ENCODE measurements at places on chromosomes 4 and X.

DNA sequence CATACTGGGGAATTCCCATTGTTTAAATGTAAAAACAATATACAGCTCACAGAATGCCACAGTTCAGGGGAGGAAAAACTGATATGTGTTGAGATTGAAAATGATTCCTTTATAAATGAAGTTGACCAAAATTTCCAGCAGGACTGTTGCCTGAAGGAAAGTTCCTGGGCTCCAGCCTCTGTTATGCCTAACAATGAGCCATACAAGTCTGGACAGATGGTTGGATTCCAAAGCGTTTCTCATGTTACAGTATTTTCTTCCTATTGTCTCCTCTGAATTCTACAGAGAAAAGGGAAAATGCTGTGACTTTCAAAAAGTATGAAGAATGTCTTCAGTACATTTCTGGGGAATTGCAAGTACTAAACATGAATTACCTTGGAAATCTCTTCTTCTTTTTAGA, 73.3 kb downstream of the ALPK1 start:
- DNase-seq: no peak

DNA sequence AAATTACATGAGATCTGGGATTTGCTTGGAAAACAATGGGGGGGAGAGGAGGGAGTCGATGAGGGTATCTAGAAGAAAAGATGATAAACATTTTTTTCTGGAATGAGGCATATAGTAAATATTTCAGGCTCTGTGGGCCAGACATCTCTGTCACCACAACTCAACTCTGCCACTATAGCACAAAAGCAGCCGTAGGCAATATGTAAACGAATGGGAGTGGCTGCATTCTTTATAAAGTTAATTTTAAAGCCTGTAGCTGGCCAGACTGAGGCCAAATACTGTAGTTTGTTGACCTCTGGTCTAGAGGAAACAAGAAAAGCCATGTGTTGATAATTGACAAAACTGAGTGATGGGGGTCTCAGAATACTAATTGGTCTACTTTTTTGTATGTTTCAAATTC, 14.1 kb upstream of the TCEANC start:
- DNase-seq: peak; percentile 67

DNA sequence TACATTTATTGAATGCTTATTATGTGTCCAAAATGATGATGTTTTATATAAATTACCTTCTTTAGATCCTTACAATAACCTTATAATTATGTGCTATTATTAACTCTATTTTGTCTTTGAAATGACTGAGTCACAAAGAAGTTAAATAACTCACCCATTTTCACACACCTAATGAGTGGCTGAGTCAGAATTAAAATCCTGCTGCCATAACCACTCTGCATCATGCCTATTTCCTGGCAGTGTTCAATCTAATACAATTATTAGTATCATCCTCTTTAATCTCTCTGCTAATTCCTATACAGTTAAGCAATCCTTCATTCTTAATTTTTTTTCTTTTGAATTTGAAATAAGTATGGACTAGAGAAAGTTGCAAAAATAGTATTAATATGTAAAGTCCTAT, 342.9 kb downstream of the CFAP299 start:
- DNase-seq: peak; percentile 22

DNA sequence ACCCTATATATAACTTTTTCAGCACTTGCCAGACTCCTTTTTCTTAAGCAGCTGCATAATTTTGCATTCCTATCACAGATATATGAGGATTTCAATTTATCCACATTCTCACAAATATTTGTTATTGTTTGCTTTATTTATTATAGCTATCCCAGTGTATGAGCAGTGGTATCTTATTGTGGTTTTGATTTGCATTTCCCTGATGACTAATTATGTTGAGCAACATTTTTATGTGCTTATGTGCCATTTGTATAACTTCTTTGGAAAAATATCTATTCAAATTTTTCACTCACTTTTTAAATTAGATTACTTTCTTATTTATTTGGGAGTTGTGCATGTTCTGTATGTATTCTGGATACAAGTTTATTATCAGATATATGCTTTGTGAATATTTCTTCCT, 361.9 kb downstream of the KCTD8 start:
- no peak for DNase-seq

- DNase-seq: no peak
These were observed 106.2 kb downstream of the HDAC8 start for GRCh38 chrX:72466493-72466892.

DNA sequence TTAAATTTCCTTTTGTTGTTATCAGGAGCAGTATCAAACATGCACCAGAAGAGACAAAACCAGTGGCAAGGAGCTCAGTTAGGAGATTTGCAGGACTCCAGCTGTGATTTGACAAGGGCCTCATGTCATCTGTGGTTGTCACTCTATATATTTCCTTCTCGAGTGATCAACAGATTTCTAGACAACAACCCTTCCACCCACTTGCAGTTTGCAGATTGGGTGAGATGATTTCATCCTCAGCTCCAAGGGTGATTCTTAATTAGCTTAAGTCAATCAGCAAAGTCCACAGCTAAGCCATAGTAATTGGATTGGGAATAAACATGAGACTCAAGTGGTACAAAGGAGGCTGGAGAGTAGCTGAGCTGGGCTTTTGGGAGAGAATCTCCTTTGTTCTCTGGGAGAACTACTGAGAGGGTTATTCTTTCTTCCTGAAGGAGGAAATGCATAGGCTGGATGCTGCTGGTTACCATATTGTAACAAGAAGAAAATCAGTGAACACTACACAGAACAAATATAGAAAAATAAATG, 192.8 kb downstream of the PPARGC1A start:
- DNase-seq: no peak

DNA sequence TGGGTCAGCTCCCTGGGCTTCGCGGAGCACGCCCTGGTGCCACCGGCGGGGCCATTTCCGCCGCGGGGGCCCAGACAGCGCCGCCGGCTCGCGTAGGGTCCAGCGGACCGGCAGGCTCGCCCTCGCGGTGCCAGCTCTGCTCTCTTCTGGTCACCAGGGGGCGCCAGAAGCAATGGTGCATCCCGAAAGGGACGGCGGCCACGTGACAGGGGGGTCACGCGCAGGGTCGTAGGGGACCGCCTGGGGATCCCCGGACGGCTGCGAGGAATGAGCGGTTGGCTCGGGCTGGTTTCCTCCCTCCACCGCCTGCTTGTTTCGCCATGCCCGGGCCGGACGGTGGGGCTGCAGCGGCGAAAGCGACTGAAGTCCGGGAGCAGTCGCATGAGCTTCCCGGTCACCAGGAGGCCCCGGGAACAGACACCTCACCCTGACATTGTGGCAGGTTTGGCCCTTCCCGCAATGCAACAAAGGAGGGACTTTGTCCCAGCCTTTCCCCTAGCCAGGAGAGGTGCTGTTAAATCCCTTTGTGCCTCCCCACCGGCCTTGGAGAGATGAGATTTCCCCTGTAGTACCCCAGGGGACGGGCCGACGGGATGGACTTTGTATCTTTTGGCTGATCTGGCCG, 15.8 kb downstream of the ZCCHC12 start:
- DNase-seq: peak; percentile 9

DNA sequence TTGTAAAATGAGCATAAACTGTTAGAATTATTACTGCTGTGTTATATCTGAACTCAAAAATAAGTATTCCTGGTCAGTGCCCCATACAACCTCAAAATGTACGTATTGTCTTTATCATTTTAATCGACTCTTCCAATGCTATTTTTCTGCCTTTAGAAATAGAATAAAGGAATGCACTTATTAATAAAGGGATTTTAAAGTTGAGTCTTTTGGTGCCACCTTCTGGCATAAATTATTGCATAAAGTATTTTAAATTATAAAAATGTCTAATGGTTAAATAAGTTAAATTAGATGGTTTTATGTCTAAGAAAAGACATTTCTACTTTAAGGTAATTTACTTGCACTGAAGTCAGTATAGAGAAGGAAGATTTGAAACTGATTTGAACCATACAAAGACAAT, 424.0 kb upstream of the NDST4 start:
- peak; percentile 2 for DNase-seq

DNA sequence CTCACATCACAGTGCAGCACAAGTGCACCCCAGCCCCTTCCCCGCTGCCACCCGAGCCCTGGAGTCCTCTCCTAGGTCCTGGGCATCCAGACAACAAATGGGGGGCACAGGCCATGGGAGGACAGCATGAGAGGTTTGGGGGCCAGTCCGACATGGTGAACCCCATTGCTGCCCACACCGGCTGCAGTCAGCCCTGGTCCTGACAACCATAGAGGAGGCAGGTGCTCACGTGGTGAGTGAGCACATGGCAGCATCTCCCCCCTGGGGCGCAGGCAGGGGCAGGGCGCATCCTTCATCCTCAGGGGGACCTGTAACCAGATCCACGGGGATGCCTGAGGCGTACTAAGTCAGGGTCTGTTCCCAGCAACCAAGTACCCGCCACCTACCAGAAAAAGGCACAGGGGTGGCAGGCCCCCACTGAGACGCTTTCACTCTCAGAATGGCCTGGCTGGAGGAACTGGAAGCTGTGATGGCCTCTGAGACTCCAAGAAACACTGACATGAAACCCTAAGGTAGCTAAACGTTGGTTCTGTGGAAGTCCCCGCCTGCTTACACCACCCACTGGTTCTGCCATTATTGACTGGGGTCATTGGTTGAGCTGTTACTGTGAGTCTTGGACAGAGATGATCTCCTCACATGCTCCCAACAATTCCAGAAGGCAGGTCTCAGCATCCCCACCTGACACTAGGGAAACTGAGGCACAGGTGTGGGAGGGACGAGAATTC, 6.5 kb downstream of the ZFYVE28 start:
- DNase-seq: no peak

DNA sequence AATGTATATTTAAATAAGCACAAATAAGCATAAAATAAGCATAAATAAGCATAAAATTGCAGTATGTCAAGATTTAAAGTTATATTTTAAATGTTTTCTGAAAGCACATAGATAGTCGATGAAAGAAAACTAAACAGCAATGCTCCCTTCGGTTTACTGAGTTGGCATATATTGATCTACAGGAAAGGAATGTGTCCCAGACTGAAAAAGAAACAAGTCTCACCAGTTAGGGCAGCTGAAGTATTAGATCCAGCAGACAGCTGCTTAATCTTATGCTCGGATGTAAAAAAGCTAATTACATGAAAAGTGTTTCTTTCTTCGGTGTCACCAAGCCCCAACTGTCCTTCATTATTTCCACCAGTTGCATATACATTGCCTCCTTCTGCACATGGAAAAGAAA, 8.7 kb downstream of the RPGR start:
- no peak for DNase-seq

DNA sequence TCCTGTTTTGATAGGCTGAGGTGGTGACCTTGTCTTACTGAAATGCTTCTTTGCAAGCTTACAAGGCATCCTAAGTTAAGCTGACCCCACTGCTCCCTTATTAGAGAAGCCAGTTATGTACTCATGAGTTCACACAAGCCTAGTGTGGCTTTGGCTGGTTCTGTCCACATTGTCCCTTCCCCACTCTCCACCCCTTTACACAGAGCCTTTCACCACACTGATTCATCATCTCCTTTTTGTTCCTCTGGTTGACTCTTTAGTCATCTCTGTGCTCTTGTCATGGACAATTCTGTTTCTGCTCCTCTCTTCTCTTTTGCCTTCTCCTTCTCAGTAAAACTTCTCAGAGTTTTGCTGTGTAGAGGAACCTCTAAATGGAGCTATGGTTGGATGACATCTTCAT, 4.9 kb downstream of the CHRNA9 start:
- peak; percentile 57 for DNase-seq

- no peak for DNase-seq
These were observed 455.4 kb upstream of the ADGRL3 start for GRCh38 chr4:60744767-60745166.

- DNase-seq: peak; percentile 25
These were observed 6.0 kb upstream of the EFNB1 start for GRCh38 chrX:68822641-68823410.

GRCh38 chrX:103831342-103831802, 685 bp downstream of the RAB9B start:
- no peak for DNase-seq

DNA sequence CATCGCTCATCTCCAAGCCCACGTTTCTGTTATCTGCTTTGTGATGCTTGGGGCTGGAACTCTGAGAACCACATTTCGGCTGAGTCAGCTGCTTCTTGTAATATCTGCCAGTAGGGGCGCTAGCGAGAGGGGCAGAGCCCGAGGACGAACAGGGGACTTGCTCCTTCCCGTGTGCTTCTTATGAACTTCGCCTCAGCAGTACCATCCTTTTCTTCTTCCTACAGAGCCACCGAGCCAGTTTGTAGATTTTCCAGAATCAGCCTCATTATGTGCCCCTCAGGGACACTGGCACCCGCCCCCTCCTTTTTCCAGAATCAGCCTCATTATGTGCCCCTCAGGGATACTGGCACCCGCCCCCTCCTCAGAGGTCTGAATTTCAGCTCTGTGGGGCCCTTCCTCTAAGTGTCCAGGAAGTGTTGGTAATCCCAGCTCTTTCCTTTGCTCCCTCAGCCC, 441.7 kb upstream of the RASGEF1B start:
- DNase-seq: peak; percentile 55

- peak; percentile 7 for DNase-seq
These were observed 25.9 kb downstream of the ZNF721 start for GRCh38 chr4:472881-473569.

DNA sequence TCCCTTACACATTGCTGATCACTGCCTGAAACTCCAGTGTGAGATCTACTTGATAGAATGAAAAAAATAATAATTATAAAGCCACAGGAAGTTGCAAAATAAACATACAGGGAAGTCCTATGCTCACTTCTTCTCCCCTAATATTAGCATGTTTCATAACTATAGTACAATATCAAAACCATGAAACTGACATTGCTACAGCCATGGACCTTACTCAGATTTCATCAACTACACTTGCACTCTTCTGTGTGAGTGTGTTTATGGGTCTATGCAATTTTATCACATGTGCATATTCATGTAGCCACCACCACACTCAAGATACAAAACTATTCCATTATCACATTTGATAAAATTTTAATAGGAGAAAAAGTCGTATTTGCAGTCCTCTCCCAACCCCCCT, 57.3 kb downstream of the SPINK2 start:
- DNase-seq: no peak

GRCh38 chrX:47456080-47456479, 26.9 kb downstream of the ZNF41 start:
- no peak for DNase-seq

DNA sequence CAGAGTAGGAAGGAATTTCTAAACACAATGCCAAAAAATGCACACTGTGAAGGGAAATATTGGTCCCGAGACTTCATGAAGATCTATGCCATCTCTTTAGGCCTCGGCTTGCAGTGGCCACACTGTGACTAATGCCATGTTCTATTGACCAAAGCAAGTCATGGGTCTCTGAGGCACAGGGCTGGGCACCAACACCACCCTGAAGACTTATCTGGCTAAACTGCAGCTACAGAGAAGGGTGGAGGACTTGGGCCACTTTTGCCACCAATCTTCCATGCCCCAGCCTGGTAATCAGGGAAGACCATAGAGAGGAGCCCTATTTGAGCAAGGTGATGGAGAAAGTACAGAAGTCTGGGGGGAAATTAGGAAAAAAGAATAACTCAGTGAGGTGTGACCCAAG, 42.1 kb downstream of the HMX1 start:
- DNase-seq: no peak

Data from renal cortical epithelial cell (primary cell).